ENCODE measurements at places on chromosomes 5 and 9. TPM values are rescaled to one million over a fixed set of nuclear protein-coding genes. Genes with fewer than 3 reads are reported as not detected.

DNA sequence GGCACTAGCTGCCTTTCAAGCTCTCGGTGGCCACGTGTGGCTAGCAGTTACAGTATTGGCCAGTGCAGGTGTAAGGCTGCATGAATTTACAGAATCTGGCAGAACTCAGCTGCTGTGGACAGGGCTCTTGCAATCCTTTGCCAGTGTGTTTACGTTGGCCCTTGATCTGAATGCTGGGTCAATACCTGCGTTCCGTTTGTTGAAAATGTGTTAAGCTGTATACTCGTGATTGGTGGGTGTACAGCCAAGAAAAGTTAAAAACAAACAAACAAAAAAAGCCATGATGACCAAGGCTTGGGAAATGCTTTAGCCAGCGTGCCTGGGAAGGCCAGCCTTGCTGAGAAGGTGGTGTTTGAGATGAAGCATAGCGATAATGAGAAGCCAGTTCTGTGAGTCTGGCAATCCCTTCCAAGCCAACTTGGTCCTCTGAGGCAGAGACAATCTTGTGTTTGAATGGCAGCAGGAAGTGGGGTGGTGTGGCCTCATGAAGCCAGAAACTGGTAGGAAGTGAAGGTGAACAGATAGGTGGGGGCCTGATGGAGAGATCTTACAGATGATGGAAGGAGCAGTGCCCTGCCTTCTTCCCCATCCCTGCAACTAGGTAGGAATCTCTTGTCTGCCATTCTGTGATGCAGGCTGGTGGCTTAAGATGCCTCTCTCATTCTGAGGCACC, 820 bp upstream of the CFAP90 start:
- no peak for ATAC-seq

DNA sequence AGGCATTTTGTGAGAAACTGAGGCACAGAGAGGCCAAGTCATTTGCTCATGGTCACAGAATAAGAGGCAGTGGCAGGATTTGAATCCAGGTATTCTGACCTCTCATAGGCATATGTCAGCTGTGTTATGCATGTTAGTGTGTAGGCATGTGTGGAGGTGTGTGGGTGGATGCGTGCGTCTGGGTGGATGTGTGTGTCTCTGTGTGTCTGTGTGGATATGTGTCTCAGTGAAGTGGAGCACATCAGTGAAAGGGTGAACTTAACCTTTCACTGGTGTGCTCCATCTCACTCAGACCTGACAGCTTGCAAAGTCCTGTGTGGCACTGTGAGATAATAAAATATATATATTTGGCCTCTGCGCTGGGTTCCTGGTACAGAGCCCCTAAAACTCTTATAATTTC, 32.0 kb upstream of the SMU1 start:
- no peak for ATAC-seq

DNA sequence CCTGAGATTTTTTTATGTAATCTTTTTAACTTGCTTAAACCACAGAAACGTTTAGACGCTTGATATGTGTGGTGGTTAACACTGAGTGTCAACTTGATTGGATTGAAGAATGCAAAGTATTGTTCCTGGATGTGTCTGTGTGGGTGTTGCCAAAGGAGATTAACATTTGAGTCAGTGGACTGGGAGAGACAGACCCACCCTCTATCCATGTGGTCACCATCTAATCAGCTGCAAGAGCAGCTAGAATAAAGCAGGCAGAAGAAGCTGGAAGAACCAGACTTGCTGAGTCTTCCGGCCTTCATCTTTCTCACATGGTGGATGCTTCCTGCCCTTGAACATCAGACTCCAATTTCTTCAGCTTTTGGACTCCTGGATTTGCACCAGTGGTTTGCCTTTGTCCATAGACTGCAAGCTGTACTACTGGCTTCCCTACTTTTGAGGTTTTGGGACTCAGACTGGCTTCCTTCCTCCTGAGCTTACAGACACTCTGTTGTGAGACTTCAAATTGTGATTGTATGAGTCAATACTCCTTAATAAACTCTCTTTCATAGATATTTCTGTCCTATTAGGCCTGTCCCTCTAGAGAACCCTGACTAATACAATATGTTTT, 816.0 kb upstream of the CDH9 start:
- ATAC-seq: no peak

DNA sequence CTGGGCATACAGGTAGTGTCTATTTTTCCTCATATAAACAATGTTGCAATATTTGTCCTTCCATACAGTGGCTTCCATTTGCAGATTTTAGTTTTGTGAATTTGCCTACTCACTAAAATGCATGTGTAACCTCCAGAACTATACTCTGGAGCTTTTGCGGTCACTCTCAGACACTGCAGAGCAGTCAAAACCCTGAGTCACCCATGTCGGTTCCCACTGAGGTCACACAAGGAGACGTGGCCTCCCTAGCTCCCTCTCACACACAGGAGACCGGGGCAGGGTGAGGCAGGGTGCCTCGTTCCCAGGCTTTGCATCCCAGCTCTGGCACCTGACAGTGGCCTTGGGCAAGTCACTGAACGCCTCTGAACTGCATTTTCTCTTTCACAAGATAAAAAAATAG, 55.5 kb upstream of the ZNF354A start:
- no peak for ATAC-seq

DNA sequence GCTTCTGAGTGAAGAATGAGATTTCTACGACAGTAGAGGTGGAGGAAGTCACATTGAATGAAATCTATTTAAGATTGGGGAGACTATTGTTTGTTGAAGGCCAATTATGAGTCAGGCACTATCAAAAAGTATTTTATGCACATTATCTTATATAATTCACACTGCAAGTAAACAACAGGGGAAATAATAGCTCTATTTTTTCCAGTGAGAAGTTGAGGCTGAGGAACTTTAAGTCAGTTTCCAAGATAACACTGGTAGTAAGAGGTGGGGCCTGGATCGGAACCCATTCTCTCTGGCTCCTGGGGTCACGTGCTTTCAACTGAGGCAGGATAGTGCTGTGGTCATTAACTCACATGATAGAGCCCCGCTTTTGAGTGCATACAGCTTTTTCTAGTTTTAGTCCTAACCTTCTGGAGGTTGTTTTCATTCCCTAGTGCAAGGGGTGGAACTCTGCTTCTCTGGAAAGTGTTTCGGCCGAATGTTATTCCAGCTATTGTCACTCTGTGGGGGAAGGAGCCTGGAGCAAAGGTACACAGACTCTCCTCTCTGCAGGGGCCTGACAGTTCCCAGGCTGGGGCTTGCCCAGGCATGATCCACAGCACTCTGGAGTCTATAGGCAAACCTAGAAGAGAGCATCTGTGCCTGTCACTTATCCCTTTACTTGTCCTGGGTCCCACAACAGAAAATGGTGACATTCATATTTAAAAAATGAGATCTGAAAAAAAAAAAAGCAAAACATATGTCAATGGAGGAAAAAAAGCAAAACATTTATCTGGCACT, 352.4 kb upstream of the ACTBL2 start:
- ATAC-seq: no peak

Gene NPR3
- 1.6 TPM for total RNA-seq
